ENCODE measurements at places on chromosomes 5 and 9. TPM values are rescaled to one million over a fixed set of nuclear protein-coding genes. Genes with fewer than 3 reads are reported as not detected.

Gene IFNK
- not detected for total RNA-seq

Gene TPPP
- total RNA-seq, result 0.13 TPM

Gene C5orf58
- total RNA-seq, result not detected

Gene ORM2
- not detected for total RNA-seq

Gene TSSK1B
- total RNA-seq, result not detected
